Tibial nerve (tissue), 4 donors: ENCODE measurements at places on chromosomes 7 and 10. TPM values are rescaled to one million over a fixed set of nuclear protein-coding genes. Genes with fewer than 3 reads are reported as not detected.

GRCh38 chr7:2034291-2035201 is 198.2 kb downstream of the MAD1L1 start:
- no peak overlapping the region for H3K4me3 ChIP-seq
- H3K36me3 ChIP-seq, result no peaks in the 10 kb centered on the region
- H3K27ac ChIP-seq, result no peak overlapping the region
- DNase-seq, result no peak
- no peaks in the 10 kb centered on the region for H3K27me3 ChIP-seq
- no peaks in the 10 kb centered on the region for H3K4me1 ChIP-seq

The PLAC9 gene
- total RNA-seq, result 199 TPM

DNA sequence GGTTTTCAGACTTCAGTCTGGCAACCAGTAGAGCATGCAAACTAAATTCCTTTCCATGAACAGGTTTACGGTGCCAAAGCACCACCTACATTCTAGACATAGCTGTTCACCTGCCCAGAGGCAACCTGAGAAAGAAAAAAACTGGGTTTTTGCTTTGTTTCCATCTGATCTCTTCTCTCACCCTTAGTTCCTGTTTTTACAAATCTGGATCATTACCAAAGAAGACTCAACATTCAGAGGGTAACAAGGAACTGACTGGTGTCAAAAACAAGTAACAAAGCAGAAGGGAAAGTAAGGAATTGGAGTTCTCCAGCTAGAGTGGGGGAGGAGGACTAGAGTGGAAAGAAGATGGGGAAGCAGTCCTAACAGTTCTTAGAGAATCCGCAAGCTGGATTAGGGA is 36.4 kb downstream of the CPVL start:
- no peaks in the 10 kb centered on the region for H3K27me3 ChIP-seq
- peaks cover 4% of the 10 kb centered on the region for H3K4me1 ChIP-seq
- H3K36me3 ChIP-seq, result no peaks in the 10 kb centered on the region
- no peak overlapping the region for H3K4me3 ChIP-seq

DNA sequence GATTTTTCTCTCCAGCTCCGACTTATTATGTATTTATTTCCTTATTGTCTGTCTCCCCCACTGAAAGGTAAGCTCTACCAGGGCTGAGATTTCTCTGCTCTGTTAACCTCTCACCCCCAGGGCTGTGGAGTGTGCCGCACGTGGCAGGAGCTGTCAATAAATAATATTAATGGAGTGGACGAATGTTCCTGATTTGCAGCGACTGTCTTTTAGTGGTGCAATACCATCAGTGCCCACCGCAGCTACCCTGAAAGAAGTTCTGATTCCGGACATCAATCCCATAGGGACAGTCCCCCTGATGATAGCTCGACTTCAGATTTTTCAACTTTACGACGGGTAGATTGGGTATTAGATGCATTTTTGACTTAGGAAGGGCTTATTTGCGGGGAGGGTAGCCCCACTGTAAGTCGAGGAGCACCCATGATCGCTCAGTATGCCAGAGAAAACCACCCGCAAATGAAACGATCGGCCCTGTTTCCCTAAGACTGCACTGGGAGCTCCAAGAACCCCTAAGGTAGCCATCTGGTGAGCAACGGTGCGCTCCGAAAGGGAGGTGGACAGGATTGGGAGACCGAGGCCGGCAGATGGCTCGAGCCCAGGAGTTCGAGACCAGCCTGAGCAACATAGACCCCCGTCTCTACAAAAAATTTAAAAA is 986 bp upstream of the PPP2R2D start:
- peak overlapping the region; percentile 97 for H3K27ac ChIP-seq
- H3K27me3 ChIP-seq, result no peaks in the 10 kb centered on the region
- no peak for DNase-seq
- peak overlapping the region; percentile 82 for H3K4me3 ChIP-seq
- H3K4me1 ChIP-seq, result peaks cover 21% of the 10 kb centered on the region

The NEURL1 gene
- total RNA-seq, result 0.39 TPM

The NEUROD6 gene
- not detected for total RNA-seq

The CYTH3 gene
- total RNA-seq, result 61.2 TPM

- H3K36me3 ChIP-seq, result no peaks in the 10 kb centered on the region
- no peak overlapping the region for H3K4me3 ChIP-seq
- no peak overlapping the region for H3K27ac ChIP-seq
- no peak for DNase-seq
Observed at GRCh38 chr10:20415684-20416083, 481.4 kb downstream of the NEBL start.

- H3K4me1 ChIP-seq, result no peaks in the 10 kb centered on the region
- H3K27me3 ChIP-seq, result no peaks in the 10 kb centered on the region
- DNase-seq, result no peak
- H3K27ac ChIP-seq, result no peak overlapping the region
- H3K36me3 ChIP-seq, result no peaks in the 10 kb centered on the region
Observed at GRCh38 chr7:121163699-121164098, 165.1 kb upstream of the WNT16 start.

DNA sequence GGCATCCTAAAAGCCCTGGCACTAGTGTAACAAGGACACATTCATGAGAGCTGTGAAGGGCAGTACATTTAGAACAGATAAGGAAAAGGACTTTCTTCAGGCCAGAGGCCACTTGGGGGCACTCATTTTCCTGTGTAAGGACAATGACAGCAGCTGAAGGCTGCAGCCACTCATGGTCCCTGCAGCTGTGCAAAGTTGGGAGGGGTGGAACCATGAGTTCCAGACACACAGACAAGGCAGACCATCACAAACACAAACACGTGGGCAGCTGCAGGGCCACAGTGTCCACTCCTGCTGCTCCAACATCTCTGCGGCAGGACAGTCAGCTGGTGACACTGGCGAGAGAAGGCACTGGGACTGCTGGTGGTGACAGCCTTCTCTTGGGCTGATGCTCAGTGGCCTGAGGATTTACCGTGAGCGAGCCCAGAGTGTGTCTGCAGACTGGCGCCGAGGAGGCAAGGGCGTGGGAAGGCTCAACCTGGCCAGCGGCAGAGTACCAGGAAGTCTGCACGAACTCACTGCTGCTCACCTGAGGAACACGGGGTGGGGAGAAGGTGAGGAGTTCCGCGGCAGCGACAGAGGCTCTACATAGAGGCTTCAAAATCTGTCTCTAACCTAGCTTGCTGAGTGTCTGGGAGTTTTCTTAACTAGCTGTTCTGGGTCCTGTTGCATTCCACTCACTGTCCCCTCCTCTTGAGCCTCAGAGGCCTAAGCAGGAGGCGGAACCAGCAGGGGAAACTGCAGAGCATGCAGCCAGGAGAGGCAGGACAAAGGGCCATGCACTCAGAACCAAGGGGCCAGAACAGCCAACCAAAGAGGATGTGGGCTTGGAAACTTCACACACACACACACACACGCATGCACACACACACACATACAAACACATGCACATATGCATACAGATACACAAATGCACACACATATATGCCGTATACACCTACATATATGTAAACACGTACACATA is 76.5 kb upstream of the DDC start:
- no peaks in the 10 kb centered on the region for H3K4me1 ChIP-seq
- DNase-seq, result no peak
- H3K36me3 ChIP-seq, result no peaks in the 10 kb centered on the region
- no peak overlapping the region for H3K27ac ChIP-seq
- no peak overlapping the region for H3K4me3 ChIP-seq

GRCh38 chr10:74575191-74575720 is 251.1 kb upstream of the KAT6B start:
- H3K4me1 ChIP-seq, result no peaks in the 10 kb centered on the region
- no peak for DNase-seq
- H3K4me3 ChIP-seq, result no peak overlapping the region
- no peak overlapping the region for H3K27ac ChIP-seq
- no peaks in the 10 kb centered on the region for H3K27me3 ChIP-seq
- peaks cover 6% of the 10 kb centered on the region for H3K36me3 ChIP-seq

The MYPN gene
- not detected for total RNA-seq

DNA sequence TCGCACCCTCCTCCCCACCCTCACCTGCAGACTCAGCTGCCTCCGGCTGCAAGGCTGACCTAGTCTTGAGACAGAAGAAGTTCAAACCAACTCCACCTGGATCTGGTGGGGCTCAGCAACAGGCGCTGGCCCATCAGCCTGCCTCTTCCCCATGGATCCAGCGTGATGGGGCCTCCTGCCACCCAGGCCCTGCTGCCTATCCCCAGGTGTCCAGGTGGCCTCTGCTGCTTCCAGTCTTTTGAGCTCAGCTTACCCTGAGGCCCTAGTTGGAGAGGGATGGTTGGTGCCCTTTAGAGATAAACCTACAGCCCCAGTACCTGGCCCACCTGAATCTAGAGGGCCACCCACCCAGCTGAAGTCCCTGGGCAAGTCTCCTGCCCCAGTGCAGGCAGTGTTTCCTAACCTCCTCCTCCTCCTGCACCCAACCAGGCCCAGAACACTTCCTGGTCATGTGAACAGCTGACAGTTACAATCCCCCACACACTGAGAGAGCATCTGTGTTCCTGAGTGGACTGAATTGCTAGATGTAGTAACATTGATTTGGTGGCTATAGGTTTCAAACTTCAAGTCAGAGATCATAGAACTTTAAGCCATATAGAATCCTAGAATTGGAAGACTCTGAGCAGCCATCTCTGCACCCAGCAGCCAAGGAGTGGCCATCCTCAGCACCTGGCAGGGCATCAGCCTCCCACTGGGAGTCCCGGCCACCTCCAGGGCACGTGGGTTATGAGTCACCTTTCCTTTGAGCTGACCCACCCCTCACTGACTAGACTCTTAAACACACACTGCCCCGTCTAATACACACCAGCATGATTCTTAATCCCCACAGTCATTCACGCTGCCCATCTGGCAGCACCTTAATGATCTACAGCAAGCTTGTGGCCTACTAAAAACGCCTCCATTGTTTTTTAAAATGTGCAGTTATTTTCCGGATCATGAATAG is 51.9 kb downstream of the ALOX5 start:
- no peaks in the 10 kb centered on the region for H3K36me3 ChIP-seq
- no peak for DNase-seq
- no peaks in the 10 kb centered on the region for H3K27me3 ChIP-seq
